ENCODE measurements at places on chromosomes 2 and 18.
A peak's percentile ranks its signal among the peaks of the same experiment; 100 is the strongest.

DNA sequence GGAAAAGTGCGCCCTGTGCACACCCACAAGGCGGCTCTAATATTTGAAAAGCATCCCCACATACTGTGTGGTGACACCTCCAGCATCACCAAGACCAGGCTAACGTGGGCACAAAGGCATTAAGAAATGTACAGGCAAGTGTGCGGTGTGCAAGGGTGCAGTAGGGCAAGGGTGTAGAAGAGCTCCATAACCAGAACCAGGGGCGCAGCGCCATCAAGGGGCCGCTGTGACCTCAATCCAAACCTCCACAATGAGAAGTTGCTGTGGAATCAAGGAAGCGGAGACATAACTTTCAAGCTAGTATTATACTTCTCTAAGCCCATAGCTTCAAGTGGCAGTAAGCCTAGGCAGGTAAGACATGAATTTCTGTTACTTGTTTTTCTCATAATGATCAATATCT, 13.0 kb downstream of the L3MBTL4 start:
- no peak for DNase-seq

- DNase-seq: no peak
These were observed 280.6 kb downstream of the MYT1L start for GRCh38 chr2:2050446-2050845.

DNA sequence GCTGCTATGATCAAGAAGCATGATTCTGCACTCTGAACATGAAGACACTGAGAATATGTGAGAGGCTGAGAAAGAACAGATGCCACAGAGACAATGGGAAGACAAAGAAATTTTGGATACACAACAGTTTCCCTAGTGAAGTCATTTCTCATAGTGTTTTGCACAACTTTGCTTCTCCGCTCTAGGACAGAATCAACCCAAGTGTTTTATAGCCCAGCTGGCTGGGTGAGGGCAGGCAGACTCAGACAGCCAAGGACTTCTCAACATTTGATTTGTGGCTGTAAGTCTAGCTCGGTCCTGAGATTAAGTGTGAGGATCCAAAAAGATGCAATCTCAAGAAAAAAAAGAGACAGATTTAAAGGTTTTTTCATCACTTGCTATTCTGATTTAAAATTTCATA, 536.5 kb upstream of the CRIM1 start:
- no peak for DNase-seq

DNA sequence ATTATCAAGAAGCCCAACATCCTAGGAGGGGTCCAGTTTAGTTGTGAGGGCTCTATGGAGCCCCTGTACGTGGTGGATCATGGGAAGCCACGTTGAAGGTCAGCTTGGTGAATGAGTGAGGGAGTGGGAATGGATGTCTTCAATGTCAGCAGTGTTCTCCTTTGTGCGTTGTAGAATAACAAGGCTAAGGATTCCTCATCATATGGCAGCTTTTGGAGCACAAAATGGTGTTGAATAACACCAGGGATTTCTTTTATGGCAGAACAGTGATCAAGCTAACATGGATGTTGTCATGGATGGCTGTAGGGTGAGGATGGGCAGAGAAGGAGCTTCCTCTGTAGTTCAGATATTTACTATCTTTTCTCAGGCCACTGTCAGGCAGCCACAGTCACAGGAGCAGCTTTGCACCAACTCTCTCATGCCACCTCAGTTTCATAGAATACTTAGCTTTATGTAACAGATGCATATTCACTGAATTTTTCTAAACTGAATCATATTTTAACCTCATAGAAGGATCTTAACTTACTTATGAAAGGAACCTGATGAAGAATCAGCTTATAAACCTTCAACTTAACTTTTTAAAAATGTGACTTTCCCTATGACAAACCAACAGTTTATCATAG, 284.5 kb upstream of the EPAS1 start:
- no peak for DNase-seq

- no peak for DNase-seq
These were observed 220.1 kb downstream of the IKZF2 start for GRCh38 chr2:212931271-212931670.

GRCh38 chr2:36338124-36338826, 17.3 kb upstream of the CRIM1 start:
- no peak for DNase-seq

- no peak for DNase-seq
These were observed 141.6 kb upstream of the CYP1B1 start for GRCh38 chr2:38217401-38218188.

- DNase-seq: peak; percentile 42
These were observed 38.5 kb downstream of the INPP5D start for GRCh38 chr2:233098618-233099017.

DNA sequence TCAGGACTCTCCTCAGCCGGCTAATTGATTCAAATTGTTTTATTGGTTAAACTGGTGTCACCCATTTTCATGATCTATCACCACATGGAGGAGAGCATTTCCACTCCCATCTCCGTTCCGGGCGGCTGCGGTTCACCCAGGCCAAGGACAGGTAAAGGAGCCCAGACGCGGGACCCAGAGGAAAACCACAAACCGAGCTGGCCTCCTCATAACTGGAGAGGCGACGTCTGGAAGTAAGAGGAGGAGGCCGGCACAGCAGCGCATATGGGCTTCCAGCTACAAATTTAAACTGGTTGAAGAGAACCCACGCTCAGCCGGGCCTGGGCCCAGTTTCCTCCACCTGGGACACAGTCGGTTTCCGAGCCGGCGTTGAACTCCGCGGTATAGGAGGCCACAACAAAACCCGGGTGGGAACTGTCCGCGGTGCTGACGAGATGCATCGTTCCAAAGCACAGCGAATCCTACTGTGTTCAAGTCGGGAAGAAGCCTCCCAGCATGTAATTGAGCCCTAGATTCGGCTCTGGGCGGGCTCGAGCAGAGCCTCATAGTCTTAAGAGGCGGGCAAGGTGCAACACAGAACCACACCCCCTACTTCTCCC, 3.0 kb upstream of the SKOR2 start:
- DNase-seq: peak; percentile 69

GRCh38 chr2:81835321-81836000, 1530.9 kb upstream of the LRRTM1 start:
- DNase-seq: peak; percentile 4

DNA sequence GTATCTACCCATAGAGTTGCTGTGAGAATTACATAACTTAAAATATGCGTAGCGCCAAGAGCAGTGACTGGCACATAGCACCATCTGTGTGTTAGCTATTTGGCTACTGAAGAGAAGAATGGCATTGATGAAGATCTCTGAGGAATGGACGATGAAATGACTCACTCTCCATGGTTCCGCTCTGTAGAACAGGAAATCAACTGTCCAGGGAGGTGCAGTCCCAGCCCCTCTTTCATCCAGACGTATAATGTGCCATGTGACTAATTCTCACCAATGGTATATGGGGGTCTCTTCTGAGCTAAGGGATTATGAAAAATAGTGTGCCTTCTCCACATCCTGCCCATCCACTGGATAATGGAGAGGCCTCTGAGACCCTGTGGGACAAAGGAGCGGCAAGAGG, 254.8 kb downstream of the CYP26B1 start:
- no peak for DNase-seq

- no peak for DNase-seq
These were observed 7.7 kb upstream of the NFATC1 start for GRCh38 chr18:79388043-79388442.

DNA sequence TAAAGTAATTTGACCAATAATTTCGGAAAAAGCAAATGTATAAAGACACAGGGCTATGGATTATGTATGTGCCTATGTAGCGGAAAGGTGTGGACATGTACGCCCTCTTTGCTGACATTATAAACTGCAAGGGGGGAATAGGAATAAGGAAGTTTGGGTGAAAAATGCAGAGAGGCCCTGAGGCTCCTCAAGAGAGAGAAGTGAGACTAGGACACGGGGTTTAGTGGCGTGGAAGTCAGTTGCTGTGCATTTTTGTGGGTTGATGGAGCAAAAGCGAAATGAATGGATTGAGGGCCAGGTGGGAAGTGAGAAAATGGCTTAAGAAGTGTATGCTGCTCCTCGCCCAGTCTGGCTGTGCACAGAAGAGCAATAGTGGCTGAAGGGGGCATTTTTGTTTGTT, 96.2 kb upstream of the B3GNT7 start:
- no peak for DNase-seq

DNA sequence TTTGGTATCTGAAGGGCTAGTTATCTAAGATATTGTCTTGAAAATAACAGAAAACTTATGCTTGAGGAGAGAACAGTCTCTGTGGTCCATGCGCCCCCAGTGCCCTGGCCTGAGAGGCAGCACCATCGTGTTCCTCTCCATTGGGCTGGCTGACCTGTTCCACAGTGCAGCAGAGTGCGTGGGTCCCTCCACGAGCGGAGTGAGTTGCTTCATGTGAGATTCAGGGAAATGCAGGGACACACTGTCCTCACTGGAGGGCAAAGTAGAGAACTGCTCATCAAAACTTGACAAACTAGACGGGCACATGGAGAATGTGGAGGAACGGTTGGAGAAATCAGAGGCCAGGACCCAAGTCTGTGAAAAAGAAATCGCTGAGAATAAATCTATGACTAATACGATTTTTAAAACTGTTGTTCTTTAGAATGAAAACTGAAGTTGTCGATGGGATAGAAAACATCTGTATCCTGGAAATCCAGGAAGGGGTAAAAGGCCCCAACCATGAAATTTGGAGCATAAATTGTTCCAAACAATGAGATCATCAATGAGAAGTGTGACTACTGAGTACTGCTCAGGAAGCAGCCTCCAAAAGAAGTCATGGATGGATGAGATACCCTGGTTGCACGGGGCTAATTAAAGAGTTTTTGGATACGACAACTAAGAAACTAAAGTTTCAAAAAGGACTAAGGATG, 58.1 kb downstream of the REV1 start:
- no peak for DNase-seq

DNA sequence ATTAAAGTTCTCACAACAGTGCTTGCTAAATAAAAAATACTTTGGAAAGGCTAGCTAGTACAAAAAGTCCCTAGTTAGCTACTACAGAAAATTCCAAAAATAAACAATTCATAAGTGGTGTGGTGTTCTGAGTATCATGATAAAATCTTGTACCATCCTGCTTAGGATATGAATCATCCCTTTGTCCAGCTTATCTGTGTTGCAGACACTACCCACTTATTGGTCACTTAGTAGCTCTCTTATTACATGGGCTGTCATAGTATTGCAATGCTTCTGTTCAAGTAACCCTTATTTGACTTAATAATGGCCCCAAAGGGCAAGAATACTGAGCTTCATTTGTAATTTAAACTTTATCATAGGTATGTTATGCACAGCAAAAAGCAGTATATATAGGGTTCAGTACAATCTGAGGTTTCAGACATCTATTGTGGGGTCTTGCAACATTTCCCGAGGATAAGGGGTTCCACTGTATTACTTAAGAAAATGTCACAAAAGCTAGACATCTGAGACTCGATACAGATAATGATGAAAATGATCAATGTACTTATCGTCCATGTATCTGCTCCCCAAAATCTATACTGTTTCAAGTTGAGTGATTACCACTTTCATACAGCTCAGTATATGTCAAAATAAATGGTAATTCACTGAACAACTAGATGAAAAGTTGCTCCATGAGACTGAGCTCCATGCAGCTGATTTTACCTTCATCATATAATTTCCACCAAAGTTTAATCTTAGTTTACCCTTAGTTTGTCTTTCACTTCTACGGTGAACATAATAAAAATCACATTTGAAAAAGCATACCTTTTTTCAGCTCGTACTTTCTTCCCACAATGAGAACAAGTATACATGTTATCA, 93.8 kb downstream of the C2orf74 start:
- no peak for DNase-seq

DNA sequence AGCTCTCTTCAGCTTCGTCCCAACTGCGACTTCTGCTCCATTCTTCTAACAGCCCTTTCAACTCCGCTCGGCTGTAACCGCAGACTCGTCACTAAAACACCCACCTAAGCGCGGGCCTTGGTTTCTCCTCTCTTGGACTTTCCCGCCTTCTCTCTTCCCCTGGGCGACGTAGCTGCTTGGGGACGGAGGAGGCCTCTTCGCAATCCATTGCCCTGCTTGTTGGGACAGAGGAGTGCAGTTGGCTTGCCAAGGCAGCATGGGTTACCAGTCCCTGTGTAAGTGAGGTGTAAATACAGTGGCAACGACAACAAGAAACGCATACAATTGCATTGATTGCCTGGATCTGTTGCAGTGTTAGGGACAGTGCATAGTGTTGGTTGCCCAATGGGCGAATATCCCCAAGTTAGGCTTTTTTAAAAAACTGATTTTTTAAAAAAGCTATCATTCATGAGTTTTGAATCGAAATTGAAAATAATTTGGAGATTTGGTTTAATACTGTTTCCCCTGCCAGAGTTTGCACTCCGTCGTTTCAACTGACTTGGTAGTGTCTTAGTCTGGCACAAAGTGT, 484 bp upstream of the DARS1 start:
- peak; percentile 66 for DNase-seq

DNA sequence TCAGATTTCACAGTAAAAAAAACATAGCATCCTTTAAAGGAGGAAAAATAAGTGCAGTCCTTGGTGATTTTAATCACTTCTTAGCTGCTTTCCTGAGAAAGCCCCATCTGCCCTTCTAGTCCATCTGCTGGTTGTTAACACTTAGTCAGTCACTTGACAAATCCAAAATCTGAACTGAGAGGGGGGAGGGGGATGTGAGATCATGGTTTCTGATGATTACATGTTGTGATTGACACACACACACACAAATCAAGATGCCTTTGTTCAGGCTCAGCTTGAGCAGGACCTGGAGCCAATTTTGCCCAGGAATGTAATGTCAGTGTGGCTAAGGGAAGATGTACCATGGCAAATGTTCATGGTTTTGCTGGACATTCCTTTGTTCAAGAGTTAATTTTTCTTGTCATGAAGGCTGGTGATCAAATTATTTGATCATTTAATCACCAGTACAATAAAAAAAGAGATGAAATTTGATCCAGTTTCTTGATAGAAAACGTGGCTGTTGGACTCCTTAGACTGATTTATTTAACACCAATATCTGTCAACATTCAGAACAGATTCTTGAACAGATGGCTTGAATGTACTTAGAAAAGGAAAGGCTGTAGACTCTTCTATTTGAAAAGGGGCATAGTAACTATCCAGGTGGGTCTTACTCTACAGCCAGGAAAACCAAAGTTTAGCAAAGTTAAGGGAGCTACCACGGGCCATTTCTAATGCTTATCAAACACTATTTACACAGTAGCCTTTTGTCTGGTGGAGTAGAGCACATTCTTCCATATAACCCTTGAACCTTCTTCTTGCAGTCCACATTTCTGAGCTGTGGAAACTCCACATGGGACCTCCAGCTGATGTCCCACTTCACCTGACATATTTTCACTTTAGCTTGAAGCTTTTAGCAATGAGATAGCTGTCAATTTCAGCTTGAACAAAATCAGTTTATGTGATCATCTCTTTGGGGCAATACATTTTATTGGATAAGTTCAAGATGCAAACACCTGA, 408.7 kb downstream of the PIK3C3 start:
- DNase-seq: no peak
